ENCODE measurements at places on chromosomes 4 and X.

DNA sequence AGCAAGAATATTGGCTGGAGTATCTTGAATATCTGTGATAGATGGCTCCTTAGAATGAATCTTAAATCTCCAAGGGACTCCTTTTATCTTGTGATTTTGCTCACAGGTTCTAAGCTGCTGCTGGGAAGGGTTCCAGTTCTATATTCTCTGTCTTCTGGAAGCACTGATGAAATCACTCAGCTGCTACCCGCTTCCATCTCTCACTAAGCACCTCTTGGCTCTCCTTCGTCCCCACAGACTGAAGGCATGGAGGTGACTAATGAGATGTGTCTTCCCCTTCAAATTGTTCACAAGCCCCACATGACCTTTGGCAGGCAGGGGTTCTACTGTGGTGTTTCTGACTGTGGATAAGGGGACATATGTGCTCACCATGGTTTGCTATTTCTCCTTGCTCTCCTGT lies 75.9 kb downstream of the C4orf51 start:
- no peak for DNase-seq
- no peak overlapping the region for H3K4me3 ChIP-seq
- H3K27me3 ChIP-seq = no peaks in the 10 kb centered on the region
- H3K27ac ChIP-seq = no peak overlapping the region

GRCh38 chr4:179272282-179272681 lies 1830.0 kb upstream of the AGA start:
- no peak overlapping the region for H3K27ac ChIP-seq
- H3K36me3 ChIP-seq = no peaks in the 10 kb centered on the region
- H3K4me1 ChIP-seq = no peaks in the 10 kb centered on the region

DNA sequence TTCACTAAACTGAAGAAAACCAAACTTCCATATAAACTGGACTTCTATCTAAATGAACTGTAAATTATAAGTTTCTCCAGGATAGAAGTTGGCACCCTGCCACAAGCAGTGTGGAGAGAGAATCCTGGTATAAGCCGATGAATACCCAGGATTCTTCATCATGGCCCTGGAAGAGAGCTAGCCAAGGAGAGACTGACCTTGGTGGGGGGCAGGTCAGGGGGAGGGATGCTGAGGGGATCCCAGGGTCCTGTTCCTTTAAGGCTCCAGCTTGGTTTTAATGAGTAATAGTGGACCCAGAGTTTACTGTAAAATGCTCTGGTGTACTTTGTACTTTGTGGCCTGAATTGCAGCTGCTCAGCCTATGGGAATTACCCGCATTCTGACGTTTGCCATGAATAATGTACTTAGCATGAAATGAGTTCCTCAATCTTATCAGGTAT lies 16.9 kb downstream of the RASSF6 start:
- no peaks in the 10 kb centered on the region for H3K27me3 ChIP-seq
- peaks cover 9% of the 10 kb centered on the region for H3K4me1 ChIP-seq
- no peak overlapping the region for H3K4me3 ChIP-seq
- no peaks in the 10 kb centered on the region for H3K36me3 ChIP-seq
- H3K27ac ChIP-seq = no peak overlapping the region

DNA sequence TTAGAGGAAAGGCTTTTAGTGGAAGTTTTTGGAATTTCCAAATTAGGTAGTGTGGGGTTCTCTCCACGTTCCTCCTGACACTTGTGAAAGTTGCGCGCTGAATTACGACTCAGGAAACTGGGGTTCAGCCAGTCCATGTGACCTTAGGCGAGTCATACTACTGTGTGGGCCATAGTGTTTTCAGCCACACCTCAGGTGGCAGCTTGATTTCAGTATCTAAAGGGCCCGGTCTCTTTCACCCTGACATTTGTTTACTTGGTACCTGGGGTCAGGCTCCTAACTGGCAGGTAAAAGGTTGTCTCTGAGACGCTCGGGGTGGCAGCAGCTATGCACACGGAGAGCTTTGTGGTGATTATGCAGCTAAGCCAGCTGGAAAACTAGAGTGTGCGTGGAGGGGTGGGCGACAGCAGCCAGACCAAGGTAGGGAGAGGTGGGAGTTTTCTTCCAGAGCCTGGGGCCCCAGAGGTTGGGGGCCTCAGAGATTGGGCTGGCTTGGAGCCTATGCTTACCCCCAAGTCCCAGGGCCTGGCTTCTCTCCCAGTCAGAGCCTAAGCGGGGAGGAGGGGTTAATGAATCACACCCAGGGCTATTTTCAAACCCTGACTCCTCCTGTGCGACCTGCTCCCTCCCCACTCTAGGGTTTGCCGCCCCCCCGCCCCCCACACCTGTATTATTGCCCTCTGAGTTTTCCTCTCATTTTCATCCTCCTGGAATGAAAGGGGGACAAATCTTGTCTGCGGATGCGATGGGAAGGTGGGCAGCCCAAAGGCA lies 47.2 kb downstream of the STARD8 start:
- H3K27ac ChIP-seq = no peak overlapping the region
- H3K36me3 ChIP-seq = no peaks in the 10 kb centered on the region
- DNase-seq = no peak
- peaks cover 6% of the 10 kb centered on the region for H3K27me3 ChIP-seq
- H3K4me1 ChIP-seq = peaks cover 3% of the 10 kb centered on the region
- H3K4me3 ChIP-seq = peak overlapping the region; percentile 82

- H3K4me1 ChIP-seq = no peaks in the 10 kb centered on the region
- no peaks in the 10 kb centered on the region for H3K27me3 ChIP-seq
- no peak for DNase-seq
- no peaks in the 10 kb centered on the region for H3K36me3 ChIP-seq
- no peak overlapping the region for H3K4me3 ChIP-seq
Observed at GRCh38 chr4:149794352-149794751, 21.3 kb downstream of the IQCM start.

GRCh38 chr4:145951931-145952330 lies 13.3 kb upstream of the ZNF827 start:
- DNase-seq = no peak
- H3K27me3 ChIP-seq = peaks cover 7% of the 10 kb centered on the region
- H3K36me3 ChIP-seq = no peaks in the 10 kb centered on the region
- H3K4me1 ChIP-seq = no peaks in the 10 kb centered on the region

DNA sequence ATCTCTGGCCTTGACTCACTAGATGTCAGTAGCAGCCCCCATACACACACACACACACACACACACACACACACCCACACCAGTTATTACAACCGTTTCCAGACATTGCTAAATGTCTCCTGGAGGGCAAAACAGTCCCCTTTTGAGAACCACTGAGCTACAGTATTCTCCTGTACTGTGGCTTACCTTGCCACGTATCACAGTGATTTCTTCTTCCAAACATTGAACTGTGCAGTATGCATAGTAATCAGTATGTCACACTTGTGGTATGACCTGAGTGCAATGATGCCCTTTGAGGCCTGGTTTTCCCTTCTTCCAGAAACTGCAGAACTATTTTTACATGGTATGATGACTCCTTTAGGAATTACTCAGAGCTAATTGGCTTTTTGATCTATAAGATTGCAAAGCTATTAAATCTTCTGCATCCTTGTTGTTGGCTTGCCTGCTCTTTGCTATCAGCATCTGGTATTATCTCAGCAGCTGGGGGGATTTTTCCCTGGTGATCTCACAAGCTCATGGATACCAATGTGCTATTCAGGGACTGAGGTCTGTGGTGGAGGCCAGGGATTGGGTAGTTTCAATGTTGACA lies 3.6 kb upstream of the THOC2 start:
- H3K36me3 ChIP-seq = peaks cover 13% of the 10 kb centered on the region
- H3K27ac ChIP-seq = no peak overlapping the region
- H3K27me3 ChIP-seq = no peaks in the 10 kb centered on the region
- peaks cover 9% of the 10 kb centered on the region for H3K4me1 ChIP-seq

- H3K27me3 ChIP-seq = no peaks in the 10 kb centered on the region
- peaks cover 6% of the 10 kb centered on the region for H3K4me1 ChIP-seq
- no peaks in the 10 kb centered on the region for H3K36me3 ChIP-seq
- no peak overlapping the region for H3K27ac ChIP-seq
- no peak overlapping the region for H3K4me3 ChIP-seq
- no peak for DNase-seq
Observed at GRCh38 chr4:33134366-33134765, 2414.2 kb downstream of the PCDH7 start.

DNA sequence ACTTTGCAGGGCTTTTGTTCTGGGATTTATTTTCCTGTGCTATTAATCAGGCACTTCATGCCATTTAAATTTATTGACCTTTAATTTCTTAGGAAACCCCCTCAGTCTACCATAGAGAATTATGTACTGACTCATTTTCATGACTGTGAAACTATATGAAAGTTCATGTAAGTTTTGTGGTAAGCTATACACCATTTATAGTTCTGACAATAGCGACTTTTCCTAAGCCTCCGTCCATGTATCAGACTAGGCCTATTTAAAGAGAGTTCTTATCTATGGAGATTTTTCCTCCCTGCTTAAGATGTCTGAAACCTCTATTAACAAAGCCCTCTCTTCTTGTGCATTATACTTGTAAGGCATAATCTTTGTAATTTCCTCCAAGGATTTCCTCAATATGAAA lies 111.6 kb downstream of the AFF2 start:
- no peak overlapping the region for H3K27ac ChIP-seq
- no peak for DNase-seq
- peaks cover 3% of the 10 kb centered on the region for H3K36me3 ChIP-seq
- H3K27me3 ChIP-seq = no peaks in the 10 kb centered on the region

GRCh38 chr4:159353422-159354116 lies 250.7 kb downstream of the RAPGEF2 start:
- DNase-seq = no peak
- H3K4me3 ChIP-seq = no peak overlapping the region
- peaks cover 33% of the 10 kb centered on the region for H3K36me3 ChIP-seq
- peaks cover 5% of the 10 kb centered on the region for H3K4me1 ChIP-seq
- H3K27ac ChIP-seq = no peak overlapping the region

GRCh38 chr4:116183241-116183640 lies 902.1 kb downstream of the TRAM1L1 start:
- H3K27ac ChIP-seq = no peak overlapping the region
- no peaks in the 10 kb centered on the region for H3K4me1 ChIP-seq
- no peaks in the 10 kb centered on the region for H3K27me3 ChIP-seq
- no peak for DNase-seq

DNA sequence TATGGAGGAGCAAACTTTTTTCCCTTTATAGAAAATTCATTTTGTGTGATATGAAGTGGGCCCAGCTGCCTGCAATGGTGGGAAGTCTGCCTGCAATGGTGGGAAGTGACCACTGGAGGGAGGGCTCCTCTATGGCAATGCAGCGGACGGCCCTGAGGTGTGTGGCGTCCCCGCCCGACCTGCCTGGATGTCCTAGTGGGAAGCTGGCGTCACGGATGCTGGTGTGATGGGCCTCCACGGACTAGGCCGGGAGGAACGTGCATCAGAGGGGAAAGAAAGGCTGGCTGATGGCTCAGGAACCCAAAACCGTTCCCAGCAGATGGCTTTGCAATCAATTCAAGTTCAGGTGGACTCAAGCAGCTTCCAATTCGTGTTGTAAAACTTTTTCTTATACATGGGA lies 177.9 kb downstream of the AFAP1 start:
- H3K27ac ChIP-seq = no peak overlapping the region
- no peaks in the 10 kb centered on the region for H3K27me3 ChIP-seq
- DNase-seq = peak; percentile 68
- peaks cover 4% of the 10 kb centered on the region for H3K36me3 ChIP-seq
- H3K4me3 ChIP-seq = no peak overlapping the region
- H3K4me1 ChIP-seq = peaks cover 20% of the 10 kb centered on the region

DNA sequence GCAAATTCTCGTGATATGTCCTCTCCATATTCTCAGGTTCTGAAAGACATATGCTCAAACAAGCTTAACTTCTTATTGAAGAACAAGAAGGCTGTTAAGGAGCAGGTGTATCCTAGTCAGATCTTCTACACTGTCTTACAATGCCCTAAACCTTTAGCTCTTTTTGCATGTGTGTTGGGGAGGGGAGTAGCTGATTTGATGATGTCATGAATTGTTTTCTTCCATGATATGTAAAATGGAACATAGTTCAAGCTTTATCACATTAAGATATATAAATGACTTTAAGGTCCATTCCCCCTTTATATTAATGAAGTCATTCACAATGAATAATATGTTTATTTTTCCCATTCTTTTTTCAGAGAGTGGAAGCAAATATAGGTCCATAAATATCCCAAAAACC lies 332.5 kb upstream of the FAM241A start:
- no peaks in the 10 kb centered on the region for H3K27me3 ChIP-seq
- no peak overlapping the region for H3K27ac ChIP-seq
- no peak overlapping the region for H3K4me3 ChIP-seq
- DNase-seq = no peak
- no peaks in the 10 kb centered on the region for H3K4me1 ChIP-seq
- peaks cover 6% of the 10 kb centered on the region for H3K36me3 ChIP-seq

Measured in neural crest cell (in vitro differentiated cells).